Stimulated activated CD8-positive, alpha-beta memory T cell treated with anti-CD3 and anti-CD28 coated beads, Interleukin-7, amount 100 ng/mL, for 1 hour (primary cell): ENCODE measurements at places on chromosomes 16 and 17.

DNA sequence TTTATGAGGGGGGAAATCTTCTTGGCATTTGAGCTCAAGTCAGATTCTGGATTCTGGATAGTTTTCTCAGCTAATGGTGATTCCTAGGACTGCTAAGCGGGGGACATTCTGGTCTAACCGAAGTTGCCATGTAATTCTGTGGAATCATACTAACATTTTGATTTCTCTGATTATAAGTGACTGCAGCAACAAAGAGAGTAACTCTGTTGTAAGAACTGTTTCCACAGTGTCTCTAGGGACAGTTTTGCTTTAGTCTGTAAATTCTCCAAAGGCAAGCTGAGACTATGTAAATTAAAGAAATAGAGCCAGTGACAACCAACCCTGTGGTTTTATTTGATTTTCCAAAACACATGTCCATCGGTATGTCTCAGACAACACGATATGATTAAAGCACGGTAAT is 286.2 kb downstream of the IRX3 start:
- no peak for DNase-seq

GRCh38 chr16:29009050-29009837 is 24.4 kb downstream of the LAT start:
- no peak for DNase-seq

GRCh38 chr16:88306411-88306810 is 76.3 kb upstream of the ZNF469 start:
- no peak for DNase-seq

GRCh38 chr16:57446531-57447185 is 527 bp downstream of the CIAPIN1 start:
- DNase-seq = no peak

DNA sequence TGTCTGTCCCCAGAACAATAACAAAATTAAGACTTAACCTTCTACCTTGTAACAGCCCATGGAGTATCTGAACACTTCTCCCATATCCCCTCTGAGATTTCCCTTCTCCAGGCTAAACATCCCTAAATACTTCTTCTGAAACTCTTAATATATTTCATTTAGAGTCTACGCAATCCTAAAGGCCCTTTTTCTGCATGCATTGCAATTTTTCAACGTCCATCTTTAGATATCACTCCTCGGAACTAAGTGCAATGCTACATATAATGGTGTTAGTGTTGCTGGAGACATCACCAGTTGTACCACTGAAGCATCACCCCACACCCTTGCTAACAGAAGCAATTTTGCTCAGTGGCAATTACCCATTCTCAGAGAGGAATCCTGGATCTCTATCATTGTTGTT is 13.2 kb downstream of the GRIN2A start:
- DNase-seq = no peak

GRCh38 chr16:1561266-1561665 is 27.8 kb downstream of the TMEM204 start:
- DNase-seq = no peak

GRCh38 chr17:8896087-8896486 is 28.6 kb upstream of the PIK3R6 start:
- DNase-seq = no peak

DNA sequence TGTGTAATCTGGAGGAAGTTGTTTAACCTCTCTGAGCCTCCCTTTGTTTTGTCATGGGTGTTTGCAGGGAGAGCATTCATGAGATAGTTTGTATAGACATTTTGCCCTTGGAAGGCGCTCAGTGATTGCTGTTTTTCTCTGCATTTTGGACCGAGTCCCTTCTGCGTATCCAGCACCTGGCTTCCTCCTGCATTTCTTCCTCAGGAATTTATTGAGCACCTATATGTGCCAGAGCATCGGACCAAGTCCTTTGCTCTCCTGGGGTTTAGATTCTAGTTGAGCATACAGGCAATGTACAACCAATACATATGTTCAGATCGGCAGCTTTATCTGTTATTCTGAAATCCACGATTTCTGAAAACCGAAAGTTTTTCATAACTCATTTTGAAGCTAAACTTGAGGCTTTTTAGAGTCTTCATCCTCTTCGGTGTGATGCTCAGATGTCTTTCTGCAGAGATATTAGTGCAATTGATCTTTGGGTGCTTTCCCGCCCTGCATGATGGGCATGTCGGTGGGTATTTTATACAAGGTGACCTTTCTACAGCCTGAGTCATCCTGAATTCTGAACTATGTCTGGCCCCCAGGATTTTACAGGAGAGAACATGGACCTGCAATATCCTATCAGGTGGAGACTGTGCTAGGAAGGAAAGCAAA is 4.1 kb downstream of the IL4R start:
- no peak for DNase-seq

DNA sequence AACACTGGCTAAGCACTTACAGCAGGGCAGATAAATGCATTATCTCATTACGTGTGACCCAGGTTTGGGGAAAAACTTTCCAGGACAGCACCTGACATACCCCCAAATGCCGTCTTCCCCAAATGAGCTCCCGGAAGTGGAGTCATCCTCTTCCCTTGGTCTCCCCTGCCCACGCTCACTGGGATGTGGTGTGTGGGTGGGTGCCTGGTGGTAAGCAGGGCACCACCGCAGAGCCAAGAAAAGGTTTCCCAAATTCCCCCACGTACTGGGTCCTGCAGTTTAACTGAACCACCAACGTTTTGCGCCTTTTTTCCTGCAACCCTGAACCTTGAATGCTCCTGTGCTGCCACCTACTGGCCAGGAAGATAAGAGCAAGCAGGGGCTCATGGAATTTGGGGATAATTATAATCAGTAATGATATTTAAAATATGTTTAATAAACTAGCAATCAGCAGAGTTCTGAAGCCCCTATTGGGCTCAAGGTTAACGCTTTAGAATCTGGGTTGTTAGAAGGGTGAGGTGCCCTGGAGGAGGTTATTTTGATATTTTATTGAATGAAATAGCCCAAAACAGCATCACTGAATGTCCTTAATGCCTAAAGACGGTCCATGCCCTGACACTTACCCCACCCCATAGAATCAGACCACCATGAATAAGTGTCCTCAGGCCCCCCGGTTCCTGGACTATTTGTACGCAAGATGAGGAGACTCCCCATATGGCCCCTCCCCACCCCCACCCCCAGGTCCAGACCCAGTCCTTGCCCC is 8.0 kb downstream of the SPPL2C start:
- peak; percentile 32 for DNase-seq

- no peak for DNase-seq
Observed at GRCh38 chr17:66416207-66416940, 114.0 kb downstream of the PRKCA start.

DNA sequence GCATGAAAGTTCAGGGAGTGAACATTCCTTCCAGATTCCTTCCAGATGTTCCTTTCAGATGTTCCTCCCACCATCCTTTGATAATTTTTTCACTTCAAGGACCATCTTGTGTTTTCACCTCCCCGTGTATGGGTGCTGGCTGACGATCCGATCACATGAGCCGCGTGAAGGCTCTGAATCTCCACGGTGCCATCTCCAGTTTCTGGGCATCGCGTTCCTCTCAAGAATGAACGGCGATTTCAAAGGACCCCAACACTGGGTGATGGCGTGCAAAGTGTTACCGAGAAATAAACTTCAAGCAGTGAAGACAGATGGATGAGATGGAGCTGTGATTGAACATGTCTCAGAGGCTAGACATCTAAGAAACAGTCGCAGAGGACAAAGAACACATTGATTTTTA is 245.3 kb downstream of the GSG1L start:
- no peak for DNase-seq

DNA sequence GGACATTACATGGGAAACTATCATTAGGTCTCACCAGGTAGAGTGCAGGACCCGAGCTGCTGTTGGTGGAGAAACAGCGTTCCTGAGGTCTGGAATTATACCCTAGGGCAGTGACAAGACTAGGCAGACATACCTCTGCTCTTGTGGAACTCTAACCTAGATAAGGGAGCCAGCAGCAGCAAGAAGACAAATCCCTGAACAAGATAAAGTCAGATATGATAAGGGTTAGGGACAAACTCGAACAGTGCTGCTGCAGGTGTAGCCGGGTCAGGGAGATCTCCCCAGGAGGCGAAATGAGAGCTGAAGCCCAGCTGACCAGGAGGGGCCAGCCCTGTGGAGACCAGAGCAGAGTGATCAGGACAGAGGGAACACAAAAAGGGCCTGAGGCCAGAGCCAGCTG is 34.7 kb downstream of the ARSG start:
- no peak for DNase-seq

- no peak for DNase-seq
Observed at GRCh38 chr17:33385133-33385532, 92.0 kb upstream of the ASIC2 start.

DNA sequence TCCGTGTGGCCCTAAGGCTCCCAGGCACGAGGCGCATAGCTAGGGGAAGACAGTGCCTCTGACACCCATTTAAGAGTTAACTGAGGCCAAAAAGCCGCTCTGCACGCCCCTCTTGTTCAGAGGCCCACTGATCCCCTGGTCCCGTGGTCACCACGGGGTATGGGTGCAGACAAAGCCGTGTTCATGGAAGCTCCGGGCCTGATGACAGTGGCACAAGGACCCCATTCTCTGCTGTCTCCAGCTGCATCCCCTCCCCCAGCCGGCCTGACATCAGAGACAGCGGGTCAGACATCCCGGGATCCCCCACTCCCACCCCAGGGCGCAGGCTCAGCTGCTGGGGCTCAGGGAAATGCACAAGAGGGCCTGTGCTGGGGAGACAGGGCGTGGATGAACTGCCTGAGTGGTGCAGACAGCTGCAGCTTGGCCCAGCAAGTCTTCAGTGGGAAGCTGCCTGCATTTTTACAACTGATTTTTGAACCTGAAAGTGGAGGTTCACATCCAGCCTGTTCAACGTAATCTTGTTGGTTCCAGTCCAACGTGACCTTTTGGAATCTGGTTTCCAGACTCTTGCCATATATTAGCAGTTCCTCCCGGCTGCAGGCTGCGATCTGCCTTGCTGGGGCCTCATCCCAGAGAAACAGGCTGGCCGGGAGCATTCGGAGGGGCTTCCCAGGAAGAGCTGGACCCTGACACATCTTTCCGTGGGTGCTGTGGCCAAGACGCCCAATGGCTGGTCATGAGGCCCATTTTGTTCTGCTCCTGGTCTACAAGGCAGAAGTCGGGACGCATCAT is 9.7 kb upstream of the BAHCC1 start:
- no peak for DNase-seq

DNA sequence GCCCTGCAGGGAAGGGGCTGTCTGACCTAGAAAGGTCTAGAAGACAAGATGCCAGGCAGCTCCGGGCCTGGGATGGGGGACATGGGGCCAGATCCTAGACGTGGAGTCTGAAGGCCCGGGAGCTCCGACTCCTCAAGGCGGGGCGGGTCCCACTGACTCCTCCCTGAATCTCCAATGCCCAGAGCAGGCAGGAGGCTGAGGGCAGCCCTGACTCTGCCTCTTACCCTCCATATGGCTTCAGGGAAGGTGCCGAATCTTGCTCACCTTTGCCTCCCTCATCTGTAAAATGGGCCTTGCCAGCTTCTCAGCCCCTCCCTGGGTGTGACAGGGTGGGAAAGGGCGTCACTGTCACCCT is 14.8 kb downstream of the VASN start:
- no peak for DNase-seq

DNA sequence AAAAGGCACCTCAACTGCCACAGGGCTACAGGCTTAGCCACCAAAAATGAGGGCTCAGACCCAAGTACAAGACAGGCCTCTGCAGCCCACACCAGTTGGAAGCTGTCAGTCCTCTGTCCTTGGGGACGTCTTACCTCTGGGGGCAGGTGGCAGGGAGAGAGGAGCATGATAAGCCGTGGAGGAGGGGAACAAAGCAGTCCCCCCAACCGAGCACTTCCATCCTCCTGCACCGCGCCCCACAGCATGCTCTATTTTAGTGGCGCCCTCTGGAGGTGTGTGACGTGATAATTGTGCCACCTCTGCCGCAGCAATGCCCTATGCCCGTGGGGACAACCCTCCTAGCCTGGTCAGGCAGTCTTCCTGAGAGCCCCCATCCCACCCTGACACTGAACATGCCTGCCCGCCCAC is 13.6 kb downstream of the G6PC3 start:
- DNase-seq = no peak

DNA sequence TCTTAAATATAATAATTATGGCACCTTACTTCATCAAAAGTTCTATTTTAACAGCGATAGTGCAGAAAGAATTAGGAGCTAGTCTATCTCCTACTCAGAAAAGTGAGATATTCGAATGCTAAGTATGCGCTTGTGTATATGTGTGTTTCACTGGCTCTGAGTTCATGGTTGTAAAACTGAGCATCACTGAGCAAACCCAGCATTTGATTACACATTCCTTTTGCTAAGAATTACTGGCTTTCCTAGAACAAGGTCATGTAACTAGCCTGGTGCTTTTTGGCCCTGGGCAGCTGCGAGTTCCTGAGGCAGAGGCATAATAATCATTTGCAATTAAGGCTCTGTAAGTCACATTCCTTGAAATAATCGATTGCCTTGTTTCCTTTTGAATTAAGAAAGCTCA is 157.2 kb downstream of the SNX29 start:
- DNase-seq = no peak
